ENCODE measurements at places on chromosomes 6 and 20.

DNA sequence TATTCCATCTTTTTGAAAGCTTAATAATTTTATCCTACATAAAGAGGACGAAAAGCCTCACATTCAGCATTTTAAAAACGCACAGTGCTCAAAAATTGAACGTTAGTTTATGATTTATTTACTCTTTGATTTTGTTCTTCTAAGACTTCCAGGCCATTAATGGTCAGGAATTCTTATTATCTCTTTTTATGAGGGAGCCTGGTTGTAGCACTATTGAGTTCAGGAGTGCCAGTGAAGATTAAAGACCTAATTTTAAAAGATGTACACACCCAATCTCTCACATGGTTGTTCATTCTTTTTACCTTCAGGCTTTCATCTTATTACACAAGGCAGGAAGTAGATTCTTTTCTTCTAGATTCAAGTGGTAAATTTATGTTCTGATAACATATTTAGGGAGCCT is 68.6 kb downstream of the HDDC2 start:
- H3K36me3 ChIP-seq: no peaks in the 10 kb centered on the region
- no peak overlapping the region for H3K4me3 ChIP-seq
- no peak overlapping the region for H3K27ac ChIP-seq

DNA sequence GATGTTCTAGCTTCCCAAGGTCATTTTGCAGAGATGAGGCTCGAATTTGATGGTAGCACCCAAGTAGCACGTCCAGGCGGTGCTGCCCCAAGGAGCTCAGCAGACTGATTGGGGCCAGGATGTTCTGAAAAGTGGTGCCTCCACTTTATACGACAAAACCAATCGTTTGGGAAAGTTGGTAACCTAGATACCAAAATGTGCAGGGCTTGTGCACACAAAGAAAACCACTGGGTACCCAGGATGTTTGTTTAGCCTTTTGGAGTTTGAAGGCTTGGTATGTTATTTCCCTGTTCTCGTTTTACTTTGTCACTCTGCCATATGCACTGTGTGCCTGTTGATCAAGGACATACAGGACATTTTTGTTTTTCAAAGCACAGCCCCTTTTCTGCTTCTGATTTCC is 40.7 kb upstream of the PBOV1 start:
- DNase-seq: no peak
- H3K27ac ChIP-seq: no peak overlapping the region
- H3K27me3 ChIP-seq: peaks cover 3% of the 10 kb centered on the region
- no peaks in the 10 kb centered on the region for H3K4me1 ChIP-seq
- no peaks in the 10 kb centered on the region for H3K36me3 ChIP-seq
- no peak overlapping the region for H3K4me3 ChIP-seq

DNA sequence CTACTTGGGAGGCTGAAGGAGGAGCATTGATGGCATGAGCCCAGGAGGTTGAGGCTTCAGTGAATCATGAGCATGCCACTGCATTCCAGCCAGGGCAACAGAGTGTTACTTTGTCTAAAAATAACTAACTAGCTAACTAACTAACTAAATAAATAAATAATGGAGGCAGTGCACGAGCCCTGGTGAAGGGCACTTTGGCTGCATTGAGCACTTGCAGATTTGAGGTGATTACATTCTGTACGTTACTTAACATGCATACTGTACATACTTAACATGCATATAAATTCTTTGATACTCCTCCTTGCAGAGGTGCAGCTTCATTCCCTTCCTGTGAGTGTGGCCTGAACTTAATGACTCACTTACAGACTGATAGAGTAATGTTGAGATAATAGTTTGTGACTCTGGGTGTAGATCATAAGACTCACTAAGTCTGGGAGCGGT is 10.7 kb downstream of the HLA-A start:
- peaks cover 18% of the 10 kb centered on the region for H3K36me3 ChIP-seq
- no peak for DNase-seq
- H3K27ac ChIP-seq: no peak overlapping the region
- H3K4me3 ChIP-seq: no peak overlapping the region
- no peaks in the 10 kb centered on the region for H3K4me1 ChIP-seq

DNA sequence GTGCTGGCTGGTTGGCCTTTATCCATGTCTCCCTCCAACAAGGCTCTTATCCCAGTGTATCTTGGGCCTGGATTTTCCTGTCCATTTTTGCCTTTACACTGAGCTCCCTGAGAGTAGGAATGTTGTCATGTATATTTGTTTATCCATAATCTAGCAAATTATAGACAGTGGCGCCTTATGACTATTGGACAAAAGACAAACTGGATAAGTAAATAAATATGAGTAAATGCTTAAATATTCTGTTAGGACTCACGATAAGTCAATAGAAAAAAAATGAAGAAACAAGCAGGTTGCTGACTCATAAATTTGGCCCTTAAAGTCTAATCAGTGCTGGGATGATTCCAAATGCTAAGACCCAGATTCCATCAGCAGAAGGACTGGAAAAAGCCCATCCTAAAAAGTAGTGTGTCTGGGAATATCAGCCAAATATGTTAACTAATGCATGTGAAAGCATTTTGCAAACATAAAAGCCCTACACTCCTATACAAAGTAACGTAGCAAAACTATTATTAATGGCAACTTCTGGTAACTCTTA is 55.0 kb upstream of the PCSK2 start:
- no peak for DNase-seq
- no peak overlapping the region for H3K27ac ChIP-seq
- no peak overlapping the region for H3K4me3 ChIP-seq
- no peaks in the 10 kb centered on the region for H3K4me1 ChIP-seq
- H3K36me3 ChIP-seq: no peaks in the 10 kb centered on the region

GRCh38 chr6:3820563-3820962 is 28.6 kb upstream of the FAM50B start:
- no peaks in the 10 kb centered on the region for H3K27me3 ChIP-seq
- no peak overlapping the region for H3K27ac ChIP-seq
- H3K4me1 ChIP-seq: no peaks in the 10 kb centered on the region
- no peak overlapping the region for H3K4me3 ChIP-seq

DNA sequence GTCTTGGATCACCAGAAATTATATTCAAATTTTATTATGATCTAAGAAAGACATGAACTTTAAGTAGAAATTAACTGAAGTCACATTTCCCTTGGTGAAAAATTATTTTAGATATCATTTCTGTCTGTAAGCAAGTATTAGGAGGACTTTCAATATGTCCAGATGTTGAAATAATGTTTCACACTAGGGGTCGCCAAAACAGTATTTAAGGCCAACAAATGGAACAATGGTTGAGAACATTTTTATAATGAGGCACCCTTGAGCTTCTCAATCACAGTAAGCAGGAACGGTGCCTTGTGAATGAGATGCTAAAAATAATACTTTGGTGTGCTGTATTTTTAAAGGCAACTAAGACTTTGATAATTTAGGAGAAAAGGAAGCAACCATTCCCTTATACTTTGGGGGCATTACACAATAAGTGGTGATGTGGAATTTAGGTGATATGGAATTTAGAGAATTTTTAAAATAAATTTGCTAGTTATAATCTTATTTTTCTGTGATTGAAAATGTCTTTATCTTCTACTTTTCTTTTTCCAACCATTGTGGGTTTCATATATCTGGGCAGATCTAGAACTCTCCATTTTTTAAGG is 9.6 kb upstream of the SF3B5 start:
- H3K27ac ChIP-seq: no peak overlapping the region
- no peaks in the 10 kb centered on the region for H3K36me3 ChIP-seq
- no peak overlapping the region for H3K4me3 ChIP-seq

DNA sequence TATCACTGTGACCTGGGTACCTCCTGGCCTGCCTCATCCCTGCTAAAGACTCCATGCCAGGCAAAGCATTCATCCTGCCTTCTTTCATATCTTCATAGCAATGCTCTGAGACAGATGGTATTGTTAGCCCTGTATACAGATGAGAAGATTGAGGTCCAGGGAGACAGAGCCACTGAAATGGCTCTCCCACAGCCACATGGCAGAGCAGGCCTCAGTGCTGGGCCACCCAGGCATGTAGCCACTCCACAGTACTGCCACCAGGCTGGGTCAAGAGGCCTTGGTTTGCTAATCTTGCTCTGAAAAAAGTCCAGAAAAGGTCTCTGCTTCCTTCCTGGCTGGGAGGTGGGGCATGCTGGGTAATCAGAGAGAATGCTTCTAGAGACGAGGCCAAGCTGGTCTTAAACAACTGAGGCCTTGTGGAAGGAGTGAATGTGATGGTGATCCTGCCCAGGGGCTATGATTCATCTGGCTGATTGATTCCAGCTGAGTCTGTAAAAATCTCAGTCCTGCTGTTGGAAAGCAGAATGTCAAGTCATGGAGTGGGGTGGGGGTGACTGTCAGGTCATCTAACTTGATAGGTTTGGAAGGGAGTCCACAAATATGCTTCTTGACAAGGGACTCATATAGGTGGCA is 29.8 kb downstream of the HM13 start:
- no peak for DNase-seq
- peak overlapping the region; percentile 70 for H3K27ac ChIP-seq
- no peaks in the 10 kb centered on the region for H3K27me3 ChIP-seq
- H3K36me3 ChIP-seq: peaks cover 50% of the 10 kb centered on the region
- H3K4me3 ChIP-seq: no peak overlapping the region
- peaks cover 47% of the 10 kb centered on the region for H3K4me1 ChIP-seq

- H3K4me1 ChIP-seq: no peaks in the 10 kb centered on the region
- no peak overlapping the region for H3K4me3 ChIP-seq
- no peak for DNase-seq
- peaks cover 2% of the 10 kb centered on the region for H3K27me3 ChIP-seq
- H3K27ac ChIP-seq: no peak overlapping the region
Measured at GRCh38 chr6:34457382-34457741, 8.5 kb upstream of the PACSIN1 start.

- H3K27ac ChIP-seq: no peak overlapping the region
- no peak for DNase-seq
- no peaks in the 10 kb centered on the region for H3K4me1 ChIP-seq
Measured at GRCh38 chr6:46896871-46897270, 24.9 kb downstream of the ADGRF5 start.

GRCh38 chr6:167306401-167306998 is 15.4 kb downstream of the UNC93A start:
- no peaks in the 10 kb centered on the region for H3K4me1 ChIP-seq
- H3K27ac ChIP-seq: no peak overlapping the region
- no peaks in the 10 kb centered on the region for H3K27me3 ChIP-seq
- DNase-seq: no peak
- no peaks in the 10 kb centered on the region for H3K36me3 ChIP-seq
- H3K4me3 ChIP-seq: no peak overlapping the region

- H3K27me3 ChIP-seq: peaks cover 13% of the 10 kb centered on the region
- H3K4me3 ChIP-seq: no peak overlapping the region
- no peaks in the 10 kb centered on the region for H3K36me3 ChIP-seq
- no peak overlapping the region for H3K27ac ChIP-seq
- no peaks in the 10 kb centered on the region for H3K4me1 ChIP-seq
- DNase-seq: no peak
Measured at GRCh38 chr6:82370788-82371187, 7.2 kb downstream of the TPBG start.

DNA sequence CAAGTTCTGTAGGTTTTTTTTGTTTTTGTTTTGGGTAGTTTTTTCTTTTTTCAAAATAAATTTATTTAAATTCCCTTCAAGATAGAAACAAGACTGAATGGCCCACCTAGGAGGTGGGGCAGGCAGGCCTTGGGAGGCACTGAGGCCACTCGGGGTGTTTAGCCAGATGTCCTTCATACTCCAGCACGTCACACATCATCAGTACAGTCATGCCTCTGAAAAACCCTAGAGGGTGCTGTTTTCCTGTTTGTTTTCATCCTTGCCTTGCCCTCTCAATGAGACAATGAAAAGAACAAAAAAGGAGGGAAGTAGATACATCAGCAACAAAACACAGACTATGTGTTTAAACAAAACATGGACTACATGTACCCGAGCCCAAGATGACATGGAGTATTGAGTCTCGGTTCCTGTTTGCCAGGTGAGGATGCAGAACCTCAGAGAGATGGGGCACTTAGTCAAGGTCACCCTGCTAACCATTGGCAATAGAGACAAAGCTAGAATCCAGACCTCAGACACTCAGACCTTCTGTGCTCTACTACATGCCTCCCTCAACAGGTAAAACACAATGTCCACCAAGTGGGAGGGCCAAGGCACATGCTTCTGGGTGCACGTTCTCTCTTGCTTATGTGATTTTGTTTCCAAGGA is 26.8 kb upstream of the CLIC5 start:
- no peaks in the 10 kb centered on the region for H3K4me1 ChIP-seq
- H3K27me3 ChIP-seq: no peaks in the 10 kb centered on the region
- no peaks in the 10 kb centered on the region for H3K36me3 ChIP-seq

DNA sequence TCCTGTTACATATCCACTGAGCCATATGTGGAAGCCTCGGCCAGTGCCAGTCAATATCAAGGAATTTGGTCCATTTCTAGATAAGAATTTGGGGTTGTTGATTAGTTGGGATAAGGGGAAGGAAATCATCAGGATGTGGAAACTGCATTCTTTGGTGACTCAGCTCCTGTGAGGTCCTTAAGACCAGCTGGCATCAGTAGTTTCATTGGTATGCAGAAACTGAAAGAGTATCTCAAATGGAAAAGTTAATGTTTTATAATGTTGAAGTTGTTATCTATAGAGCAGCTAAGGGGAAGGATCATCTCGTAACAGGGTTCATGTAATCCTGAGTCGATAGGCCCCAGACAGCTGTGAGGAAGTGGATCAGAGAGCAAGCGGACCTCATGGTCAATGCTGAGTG is 87.9 kb upstream of the PRND start:
- H3K4me3 ChIP-seq: no peak overlapping the region
- no peak for DNase-seq
- H3K27me3 ChIP-seq: peaks cover 30% of the 10 kb centered on the region
- H3K4me1 ChIP-seq: peaks cover 4% of the 10 kb centered on the region
- no peaks in the 10 kb centered on the region for H3K36me3 ChIP-seq

DNA sequence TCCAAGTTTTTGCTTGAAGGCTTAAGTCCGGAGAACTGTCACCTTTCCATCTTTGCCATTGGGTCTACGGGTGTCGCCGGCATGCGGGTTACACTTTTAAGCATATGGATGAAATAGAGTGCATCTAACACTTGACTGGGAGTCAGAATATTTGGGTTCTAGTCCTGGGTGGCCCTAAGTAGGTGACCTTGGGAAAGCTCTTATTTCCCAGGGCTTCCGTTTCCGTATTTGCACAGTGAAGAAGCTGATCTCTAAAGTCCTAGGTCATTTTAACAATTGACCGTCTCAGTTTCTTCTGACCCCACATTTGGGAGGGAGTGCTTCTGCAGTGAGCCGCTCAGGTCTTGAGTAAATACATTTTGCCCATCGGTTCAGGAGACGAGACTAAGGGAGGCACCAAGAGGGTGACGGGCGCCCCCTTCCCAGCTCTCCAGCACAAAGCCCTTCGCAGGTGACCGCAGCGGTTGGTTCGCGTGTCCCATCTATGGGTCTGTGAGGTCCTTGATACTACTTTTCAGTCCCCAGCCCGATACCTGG is 651 bp upstream of the BLTP3A start:
- peaks cover 20% of the 10 kb centered on the region for H3K4me1 ChIP-seq
- DNase-seq: no peak
- H3K4me3 ChIP-seq: peak overlapping the region; percentile 96
- H3K27me3 ChIP-seq: no peaks in the 10 kb centered on the region
- H3K27ac ChIP-seq: peak overlapping the region; percentile 96
- peaks cover 4% of the 10 kb centered on the region for H3K36me3 ChIP-seq

DNA sequence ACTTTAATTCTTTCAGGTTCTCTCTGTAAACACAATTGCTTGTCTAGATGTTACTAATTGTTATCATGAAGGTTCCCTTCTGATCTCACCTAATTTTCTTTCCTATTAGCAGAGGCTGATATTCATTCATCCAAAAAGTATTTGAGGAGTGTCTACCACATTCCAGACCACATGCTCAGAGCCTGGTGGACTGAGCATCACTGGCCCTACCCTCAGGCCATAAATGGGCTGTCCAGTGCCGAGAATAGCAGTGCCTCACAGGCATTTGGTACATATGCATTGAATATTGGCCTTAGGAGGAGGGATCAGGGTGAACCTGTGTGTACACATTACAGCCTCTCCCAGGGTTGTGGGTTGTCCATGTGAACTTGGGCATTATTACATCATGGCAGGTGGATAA is 40.4 kb upstream of the PRELID3B start:
- no peak for DNase-seq
- peaks cover 7% of the 10 kb centered on the region for H3K4me1 ChIP-seq
- H3K27ac ChIP-seq: no peak overlapping the region
- H3K27me3 ChIP-seq: peaks cover 17% of the 10 kb centered on the region
- H3K4me3 ChIP-seq: no peak overlapping the region
